ENCODE measurements at places on chromosomes 4 and X.

GRCh38 chr4:52659001-52659721 is at the start of gene USP46:
USP46 (minus strand) TSS chr4:52659301; CDS start chr4:52659150, 151 bp downstream.
- peak; percentile 92 for DNase-seq

DNA sequence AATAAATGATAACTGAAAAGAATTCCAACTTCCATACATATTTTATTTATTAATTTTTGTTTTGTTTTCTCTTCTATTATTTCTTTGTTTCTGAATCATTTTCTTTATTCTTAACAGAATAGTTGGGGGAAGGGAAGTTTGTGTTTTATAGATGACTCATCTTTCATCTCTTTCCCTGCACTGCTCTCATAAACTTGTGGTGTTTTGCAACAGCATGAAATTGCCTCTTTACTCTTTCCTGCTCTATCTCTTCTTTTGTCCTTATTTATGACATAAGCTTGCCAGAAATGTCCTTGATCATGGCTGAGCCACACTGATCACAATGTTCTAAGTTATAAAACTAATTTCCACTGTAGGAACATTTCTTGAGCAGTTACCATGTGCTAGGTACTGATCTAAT is 22.3 kb downstream of the QRFPR start:
- DNase-seq, result peak; percentile 20

DNA sequence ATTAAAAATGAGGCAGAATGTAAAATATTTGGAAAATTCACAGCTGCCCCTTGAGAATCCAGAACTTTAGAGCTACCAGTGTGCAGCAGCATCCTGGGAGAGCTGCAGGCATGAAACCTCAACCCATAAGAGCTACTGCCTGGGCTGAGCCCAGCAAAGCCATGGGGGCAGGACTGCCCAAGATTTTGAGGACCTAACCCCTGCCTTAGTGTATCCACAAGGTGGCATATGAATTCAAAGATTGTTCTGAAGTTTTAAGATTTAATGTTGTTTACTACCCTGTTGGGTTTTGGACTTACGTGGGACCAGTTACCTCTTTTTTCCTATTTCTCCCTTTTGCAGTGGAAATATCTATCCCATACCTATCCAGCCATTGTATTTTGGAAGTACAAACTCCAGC is 26.4 kb downstream of the CASP6 start:
- DNase-seq, result no peak

DNA sequence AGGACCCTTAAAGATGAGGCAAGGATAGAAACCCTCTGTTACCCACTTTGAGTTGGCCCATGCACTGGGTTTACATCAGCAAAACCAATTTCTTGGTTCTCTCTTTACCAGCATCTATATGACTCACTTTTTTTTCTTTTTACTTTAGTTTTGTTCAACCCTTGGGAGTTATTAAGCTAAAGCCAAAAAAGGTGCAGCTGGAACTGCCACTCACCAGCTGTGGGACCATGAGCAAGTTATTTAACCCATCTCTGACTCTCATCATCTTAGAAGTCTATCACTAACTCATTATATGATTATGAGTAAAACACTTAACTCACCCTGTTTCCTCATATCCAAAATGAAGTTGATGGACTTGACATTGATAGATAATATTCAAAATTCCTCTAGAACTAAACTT is 53.4 kb downstream of the GABRB1 start:
- no peak for DNase-seq

DNA sequence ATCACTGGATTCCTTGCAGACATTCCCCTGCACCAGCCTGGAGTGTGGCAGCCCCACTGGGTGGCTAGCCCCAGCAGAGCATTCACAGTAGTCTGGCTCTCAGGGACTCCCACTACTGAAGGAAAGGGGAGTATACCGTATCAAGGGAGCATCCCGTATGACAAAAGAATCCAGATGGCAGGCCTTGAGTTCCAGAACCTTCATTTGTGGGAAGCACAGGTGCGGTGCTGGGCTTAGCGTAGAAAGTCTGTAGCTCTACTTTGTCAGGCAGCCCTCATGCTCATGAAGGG is 79.6 kb downstream of the CENPC start:
- DNase-seq, result no peak

- DNase-seq, result no peak
These were observed 3.2 kb downstream of the CXorf65 start for GRCh38 chrX:71103110-71103983.

GRCh38 chrX:1221296-1221845 is 8.9 kb upstream of the CRLF2 start:
- no peak for DNase-seq

- DNase-seq, result no peak
These were observed 100.9 kb downstream of the AMELX start for GRCh38 chrX:11393949-11394654.

GRCh38 chrX:8657883-8658282 is 74.1 kb downstream of the ANOS1 start:
- no peak for DNase-seq

DNA sequence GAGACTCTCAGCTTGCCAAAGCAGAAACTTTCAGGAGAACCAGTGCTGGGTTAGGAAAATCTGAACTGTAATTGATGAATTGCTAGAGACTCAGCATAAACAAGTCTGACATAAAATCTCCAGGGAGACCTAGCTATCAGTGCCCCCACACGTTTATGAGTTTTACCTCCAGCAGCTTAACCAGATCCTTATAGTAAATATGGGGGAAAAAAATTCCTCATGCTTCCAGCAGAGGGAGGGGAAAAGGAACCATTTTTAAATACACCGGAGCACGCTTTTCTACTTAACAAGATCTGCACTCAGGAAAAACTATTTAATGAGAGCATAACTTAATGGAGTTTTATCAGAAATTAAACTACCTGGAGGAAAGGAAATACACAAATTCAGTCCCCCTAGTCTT is 1040.7 kb upstream of the INTU start:
- no peak for DNase-seq

GRCh38 chr4:103786014-103786413 is 66.2 kb upstream of the TACR3 start:
- peak; percentile 1 for DNase-seq

GRCh38 chr4:7434766-7435150 is at the start of gene PSAPL1:
PSAPL1 (minus strand) TSS chr4:7434930; CDS start chr4:7434879, 51 bp downstream.
- peak; percentile 86 for DNase-seq

DNA sequence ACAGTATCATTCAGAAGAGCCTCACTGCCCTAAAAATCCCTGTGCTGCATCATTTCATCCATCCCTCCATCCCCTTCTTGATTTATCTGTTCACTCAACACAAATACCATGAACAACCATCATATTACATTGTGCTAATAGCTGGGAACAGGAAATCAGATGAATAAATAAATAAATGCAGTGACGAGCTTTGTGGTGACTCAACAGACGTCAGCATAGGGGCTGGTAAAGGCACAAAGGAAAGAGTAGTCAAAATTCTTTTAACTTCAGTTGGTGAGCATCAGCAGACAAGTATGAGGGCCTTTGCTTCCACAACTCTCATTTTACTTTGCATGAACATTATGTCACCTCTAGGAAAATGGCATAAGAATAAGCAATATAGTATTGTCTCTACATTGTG is 65.5 kb downstream of the EDNRA start:
- DNase-seq, result peak; percentile 73

GRCh38 chr4:20394512-20394911 is 142.8 kb downstream of the SLIT2 start:
- no peak for DNase-seq

DNA sequence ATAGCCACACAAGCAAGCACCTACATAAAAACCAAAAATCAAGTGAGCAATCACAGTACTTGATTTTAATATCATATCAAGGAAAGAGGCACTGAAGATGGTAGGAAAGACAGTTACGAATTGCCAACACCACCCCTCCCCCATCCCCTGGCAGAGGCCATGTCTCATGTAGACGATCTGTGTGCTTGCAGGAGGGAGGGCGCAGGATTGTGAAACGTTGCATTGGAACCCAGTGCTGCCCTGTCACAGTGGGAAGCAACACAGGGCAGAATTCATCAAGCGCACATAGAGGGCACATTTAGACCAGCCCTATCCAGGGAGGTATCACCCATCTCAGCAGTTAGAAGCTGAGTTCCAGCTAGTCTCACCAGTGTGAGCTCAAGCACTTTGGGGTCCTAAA is 359.8 kb downstream of the DMD start:
- no peak for DNase-seq

- DNase-seq, result peak; percentile 50
These were observed 64.1 kb upstream of the SCOC start for GRCh38 chr4:140309124-140309870.

DNA sequence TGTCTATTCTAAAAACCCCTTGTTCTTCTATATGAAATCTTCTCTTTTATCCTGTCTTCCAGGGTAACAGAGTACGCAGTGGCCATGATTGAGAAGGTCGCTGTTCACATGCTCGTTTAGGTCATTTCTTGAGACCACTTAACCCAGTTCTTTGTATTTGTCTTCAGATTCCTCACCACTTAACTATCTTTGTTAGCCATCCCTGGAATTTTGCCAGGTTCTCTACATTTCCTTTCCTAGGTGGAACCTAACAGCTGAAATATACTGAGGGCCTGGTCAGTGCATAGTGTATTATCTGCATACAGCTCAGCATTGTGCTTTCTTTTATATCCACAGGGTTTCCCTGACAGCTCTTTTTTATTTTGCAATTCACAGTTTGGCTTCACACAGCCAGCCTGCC is 148.9 kb upstream of the GALNT7 start:
- no peak for DNase-seq

- no peak for DNase-seq
These were observed 153.1 kb upstream of the VCX start for GRCh38 chrX:7689791-7690412.

GRCh38 chrX:72101597-72102037 is 30.1 kb downstream of the RTL5 start:
- no peak for DNase-seq
